Left renal pelvis (tissue), 4 donors: ENCODE measurements at places on chromosomes 13 and 19. TPM values are rescaled to one million over a fixed set of nuclear protein-coding genes. Genes with fewer than 3 reads are reported as not detected.

DNA sequence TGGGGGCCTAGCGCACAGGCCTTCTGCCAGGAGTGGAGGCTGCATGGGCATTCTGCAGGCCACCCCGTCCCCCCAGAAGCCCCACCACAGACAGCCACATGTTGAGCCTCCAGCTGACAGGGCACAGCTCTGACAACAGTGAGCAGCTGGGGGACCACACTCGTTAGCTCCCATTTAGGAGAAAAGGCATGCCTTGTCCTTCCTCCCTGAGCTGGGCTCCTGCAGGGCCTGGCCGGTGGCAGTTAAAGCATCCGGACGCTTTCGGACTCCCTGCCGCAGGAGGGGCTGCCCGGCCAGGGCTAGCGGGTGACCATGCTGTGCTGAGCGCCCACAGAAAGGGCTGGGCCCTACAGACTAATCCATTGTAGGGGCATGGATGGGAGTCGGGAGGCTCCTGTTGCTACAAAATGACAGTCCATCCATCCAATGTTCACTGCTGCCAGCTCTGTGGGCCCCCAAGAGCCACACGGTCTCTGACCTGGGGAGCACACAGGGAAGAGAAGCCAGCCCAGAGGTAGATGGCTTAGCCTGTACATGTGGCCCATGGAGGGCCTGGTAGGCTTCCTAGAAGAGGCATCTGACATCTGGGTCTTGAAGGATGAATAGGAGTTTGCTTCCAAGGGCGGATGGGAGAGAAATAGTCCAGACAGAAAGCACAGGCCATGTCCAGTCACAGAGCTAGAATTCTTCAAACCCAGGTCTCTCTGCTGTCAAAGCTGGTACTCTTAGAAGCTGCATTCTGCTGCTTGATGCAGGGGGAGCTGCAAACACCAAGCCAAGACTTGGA, 116.5 kb upstream of the VSTM2B start:
- no peak for DNase-seq

DNA sequence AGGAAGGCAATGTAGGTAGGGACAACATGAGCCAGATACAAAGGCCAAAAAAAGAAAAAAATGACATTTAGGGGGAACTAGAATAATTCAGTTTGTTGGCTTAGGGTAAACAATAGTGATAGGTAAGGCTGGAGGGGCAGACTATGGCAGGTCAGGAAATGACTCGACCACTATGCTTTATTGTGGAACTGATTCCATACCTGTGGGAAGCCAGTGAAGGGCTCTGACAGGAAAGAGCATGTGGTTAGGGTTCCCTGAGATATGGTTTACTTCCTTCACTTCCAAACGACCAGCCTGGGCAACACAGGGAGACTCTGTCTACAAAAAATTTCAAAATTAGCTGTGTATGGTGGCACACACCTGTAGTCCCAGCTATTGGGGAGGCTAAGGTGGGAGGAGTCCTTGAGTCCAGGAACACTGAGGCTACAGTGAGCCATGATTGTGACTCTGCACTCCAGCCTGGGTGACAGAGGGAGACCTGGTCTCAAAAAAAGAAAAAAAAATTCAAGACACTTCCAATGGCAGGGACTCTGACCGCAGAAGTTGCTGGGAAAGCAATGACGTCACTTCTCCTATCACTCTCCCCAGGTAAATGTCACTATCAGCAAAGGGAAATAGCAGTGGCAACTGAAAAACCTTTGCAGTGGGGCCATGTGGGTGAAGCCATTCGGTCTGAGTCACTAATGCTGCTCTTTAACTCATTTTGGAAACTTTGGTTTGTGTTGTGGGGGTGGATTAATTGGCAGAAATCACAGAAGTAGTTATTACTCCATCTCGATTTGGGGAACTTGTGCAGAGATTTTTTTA, 192.8 kb upstream of the TSC22D1 start:
- DNase-seq: no peak

DNA sequence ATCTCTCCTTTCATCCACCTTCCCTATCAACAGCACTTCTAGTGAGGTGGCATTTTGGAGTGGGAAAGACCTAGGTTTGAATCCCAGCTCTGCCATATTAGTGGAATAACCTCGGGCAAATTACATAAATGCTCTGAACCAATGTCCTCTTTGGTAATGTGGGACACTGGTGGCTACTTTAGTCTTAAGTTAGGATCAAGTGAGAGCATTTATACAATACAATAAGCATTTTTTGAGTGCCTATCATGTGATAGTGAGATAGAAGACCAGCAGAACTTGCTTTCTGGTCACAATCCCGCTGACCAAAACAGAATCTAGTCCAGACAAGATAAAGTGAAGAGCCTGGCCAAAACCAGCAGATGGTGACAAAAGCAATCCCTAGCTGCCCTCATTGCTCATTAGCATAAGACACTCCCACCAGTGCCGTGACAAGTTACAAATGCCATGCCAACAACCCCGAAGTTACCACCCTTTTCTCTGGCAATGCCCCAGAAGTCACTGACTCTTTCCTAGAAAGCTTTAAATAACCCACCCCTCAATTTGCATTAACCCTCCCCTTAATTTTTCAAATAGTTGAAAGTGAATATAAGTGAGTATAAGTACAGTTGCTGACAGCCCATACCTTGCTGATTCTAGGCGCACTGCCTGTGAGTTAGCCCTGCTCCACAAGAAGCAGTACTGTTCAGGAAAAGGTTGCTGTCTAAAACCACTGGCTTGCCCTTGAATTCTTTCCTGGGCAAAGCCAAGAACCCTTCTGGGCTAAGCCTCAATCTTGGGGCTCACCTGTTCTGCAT, 28.9 kb upstream of the KPNA3 start:
- no peak for DNase-seq

- DNase-seq: no peak
Observed at GRCh38 chr13:112910616-112911280, 58.3 kb upstream of the MCF2L start.

DNA sequence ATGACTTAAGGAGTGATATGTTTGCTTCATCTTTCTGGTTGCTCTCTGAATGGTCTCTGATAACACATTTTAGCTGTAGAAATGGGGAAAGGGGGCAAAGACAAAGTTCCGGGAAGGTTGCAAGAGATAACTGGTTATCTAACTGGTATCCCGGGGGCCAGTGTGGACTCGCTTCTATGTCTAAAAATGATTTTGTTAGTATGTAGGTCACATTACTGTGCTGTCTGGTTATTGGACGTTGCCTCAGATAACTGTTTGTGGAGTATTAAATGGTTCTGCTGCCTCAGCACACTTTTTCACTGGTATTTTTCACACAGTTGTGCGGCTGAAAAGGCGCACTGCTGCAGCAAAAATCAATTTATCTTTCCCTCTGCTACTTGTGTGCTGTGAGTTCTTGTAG, 63.0 kb upstream of the ZNF536 start:
- no peak for DNase-seq

- DNase-seq: no peak
Observed at GRCh38 chr13:28301839-28302238, 163.5 kb downstream of the PAN3 start.

DNA sequence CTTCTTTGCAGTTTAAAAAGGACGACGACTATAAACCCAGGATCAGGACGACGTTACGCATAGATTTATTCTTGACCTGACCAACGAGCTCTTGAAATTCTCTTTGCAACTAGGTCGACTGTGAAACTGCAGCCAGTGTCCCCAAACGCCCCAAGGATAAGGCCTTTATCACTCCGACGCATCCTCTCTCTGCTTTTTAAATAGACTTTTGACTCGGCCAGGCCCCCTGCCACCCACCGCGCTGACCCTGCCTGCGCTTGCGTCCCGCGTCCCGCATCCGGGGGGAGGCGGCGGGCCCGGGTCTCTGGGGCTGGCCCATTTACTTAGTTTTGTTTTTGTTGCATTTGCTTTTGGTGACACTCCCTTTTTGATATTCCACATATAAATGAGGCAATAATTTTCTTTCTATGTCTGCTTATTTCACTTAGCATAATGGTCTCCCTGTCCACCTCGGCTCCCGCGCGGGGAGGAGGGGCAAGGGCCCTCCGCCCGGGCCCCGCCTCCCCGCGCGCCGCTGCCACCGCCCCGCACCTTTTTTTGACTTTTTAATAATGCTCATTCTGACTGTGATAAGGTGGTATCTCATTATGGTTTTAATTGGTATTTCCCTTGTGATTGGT, 17.4 kb downstream of the RB1 start:
- no peak for DNase-seq

DNA sequence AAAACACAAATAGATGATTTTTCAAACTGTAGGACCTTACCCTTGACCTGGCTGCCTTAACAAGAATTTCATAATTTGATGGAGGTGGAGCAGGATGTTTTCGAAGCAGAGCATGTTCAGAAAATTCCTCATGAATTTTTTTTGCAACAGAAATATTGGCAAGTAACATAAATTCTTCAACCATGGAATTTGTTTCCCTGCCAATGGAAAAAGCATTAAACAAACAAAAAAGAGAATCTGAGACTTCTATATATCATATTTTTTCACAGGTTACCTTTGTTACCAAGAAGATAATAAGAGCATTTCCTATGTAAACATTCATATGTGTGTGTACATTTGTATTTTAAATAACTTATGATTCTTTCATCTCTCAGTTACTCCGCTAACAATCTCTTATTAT, 18.3 kb downstream of the DIS3 start:
- DNase-seq: no peak

- no peak for DNase-seq
Observed at GRCh38 chr13:40261336-40261735, 405.1 kb downstream of the FOXO1 start.

DNA sequence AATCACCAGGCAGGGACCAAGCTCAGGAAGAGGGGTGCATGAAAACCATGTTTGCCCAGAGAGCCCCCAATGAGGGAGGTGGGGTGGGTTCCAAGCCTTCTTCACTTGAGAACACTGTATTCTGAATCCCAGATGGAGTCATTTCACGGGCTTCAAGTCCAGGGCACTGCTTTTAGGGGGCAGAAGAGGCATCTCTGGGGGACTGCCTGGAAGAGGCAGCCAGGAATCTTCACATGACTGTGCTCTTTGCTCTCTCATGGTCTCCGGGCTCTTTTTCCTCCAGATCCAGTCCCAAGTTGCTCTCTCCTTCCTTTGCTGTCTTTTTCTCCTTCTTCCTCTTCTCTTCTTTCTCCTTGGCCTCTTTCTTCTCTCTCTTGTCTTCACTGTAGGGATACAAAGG, 5.7 kb downstream of the SMIM24 start:
- DNase-seq: no peak

DNA sequence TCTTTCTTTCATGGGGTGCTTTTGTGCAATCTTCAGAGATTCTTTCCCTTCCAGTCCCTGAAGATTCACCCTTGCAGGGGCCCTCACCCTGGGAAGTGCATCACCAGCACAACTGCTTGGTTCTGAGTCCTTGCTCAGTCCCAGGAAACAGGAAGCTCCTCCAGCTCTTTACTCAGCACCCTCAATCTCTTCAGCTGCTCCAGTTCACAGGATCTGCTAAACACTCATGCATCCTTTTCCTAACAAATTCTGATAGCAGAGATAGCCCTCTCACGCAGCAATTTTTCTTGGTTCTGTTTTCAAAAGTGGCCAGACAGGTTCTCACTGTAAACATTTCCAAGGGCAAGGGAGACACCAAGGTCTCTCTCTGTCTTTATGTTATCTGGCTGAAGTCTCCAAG, 823.1 kb downstream of the LIG4 start:
- no peak for DNase-seq

DNA sequence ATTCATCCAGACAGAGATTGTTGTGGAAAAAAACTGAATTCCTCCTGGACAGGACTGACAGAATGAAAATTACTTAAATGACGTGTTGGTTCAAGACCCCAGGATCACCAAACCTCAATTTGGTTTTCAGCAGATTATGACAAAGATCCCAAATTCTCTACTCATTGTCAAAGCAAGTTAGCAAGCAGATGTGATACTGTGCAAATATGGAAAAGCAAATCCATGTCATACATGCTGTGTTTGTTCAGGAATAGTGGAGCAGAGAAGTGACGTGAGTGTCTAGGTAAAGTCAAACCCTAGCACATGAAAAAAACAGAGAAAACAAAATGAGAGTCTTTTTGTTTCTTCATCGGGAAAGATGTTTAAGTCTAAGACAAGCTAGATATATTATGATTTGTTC, 169.2 kb upstream of the NBEA start:
- DNase-seq: no peak

DNA sequence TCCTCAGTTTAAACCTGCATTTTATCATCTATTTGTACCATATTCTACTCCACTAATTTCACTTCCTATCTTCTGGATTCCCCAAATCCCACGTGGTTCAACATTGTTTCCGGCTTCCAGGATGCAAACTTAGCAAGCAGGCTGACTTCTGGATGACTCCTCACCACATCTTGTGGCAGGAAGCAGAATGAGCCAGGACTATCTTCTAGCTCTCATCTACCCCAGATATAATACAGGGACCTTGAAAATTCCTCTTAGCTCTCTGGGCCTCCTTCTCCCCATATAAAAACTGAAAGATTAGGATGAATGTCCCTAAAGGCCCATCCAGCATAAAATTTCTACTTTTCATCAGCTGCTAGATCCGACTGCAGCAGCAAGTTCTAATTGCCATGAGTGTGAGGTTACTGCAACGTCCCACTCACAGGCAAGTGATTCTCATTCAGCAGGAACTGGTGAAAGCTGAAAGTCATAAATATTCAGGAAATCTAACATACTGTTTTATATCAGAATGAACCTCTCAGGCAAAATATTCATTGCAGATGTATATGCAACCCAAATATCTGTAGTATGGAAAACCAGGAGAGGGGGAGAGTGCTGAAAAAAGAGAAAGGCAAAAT, 93.4 kb downstream of the KCTD12 start:
- DNase-seq: no peak

- DNase-seq: no peak
Observed at GRCh38 chr13:110261166-110262081, 45.5 kb downstream of the COL4A1 start.

DNA sequence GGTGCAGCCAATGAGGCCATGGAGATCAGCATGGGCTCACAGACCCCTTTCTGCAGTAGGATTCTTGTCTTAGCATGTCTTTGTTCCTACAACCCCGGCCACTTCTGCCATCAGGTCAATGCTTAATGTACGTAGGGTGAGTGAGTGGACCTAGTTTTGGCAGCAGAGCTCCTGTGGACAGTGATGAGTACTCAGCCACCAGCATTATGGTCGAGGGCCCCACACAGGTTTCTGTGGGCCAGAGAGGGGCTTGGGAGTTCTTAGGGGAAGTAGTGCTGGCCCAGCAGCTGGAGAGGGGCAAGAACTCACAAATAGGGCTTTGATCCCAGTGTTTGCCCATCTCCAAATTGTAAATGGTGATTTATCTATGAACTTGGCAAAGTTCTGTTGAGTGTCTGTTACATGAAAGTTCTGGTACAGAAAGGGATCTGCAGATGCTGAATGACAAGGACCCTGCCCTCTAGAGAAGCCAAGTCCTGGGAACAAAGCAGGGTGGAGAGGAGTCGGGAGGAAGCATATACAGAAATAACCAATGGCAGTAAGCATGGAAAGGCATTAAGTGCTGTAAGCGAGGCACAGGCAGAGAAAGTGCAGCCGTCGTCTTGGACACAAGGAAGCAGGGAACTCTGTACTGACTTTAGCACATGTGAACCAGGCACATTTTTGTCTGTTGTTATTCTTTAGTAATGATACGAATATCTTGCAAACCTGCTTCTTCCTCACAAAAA, 185.1 kb downstream of the MTUS2 start:
- no peak for DNase-seq

Gene KCNN1
- 3.6 TPM for polyA plus RNA-seq

Gene SCN1B
- 2.1 TPM for polyA plus RNA-seq

Gene ZNF791
- polyA plus RNA-seq: 23.4 TPM

Gene NCAN
- 0.14 TPM for polyA plus RNA-seq

Gene PSG2
- polyA plus RNA-seq: not detected

Gene FFAR2
- 0.20 TPM for polyA plus RNA-seq

Gene NLRP7
- polyA plus RNA-seq: not detected

Gene ZNF582
- polyA plus RNA-seq: 9.9 TPM
